ENCODE measurements at places on chromosomes 3 and 15.

DNA sequence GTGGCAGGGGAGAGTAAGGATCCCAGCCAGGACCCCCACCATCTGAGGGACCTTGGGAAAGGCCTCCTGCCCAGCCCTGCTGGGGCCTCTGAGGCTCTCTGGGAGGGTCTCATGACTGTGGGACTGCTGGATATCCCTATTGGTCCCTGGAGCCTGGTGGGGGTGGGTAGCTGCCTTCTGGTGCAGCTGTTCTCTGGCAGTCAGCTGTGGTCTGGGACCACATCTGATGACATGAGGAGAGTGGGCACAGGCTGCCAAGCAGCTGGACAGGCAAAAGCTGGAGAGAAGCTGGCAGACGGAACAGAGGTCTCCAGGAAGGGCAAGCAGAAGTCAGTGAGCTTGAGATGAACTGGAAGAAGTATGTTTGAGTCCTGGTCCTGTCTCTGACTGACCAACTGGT, 22.4 kb downstream of the PLEKHO2 start:
- DNase-seq, result no peak

- no peak for DNase-seq
Observed at GRCh38 chr3:72582211-72582878, 265.9 kb downstream of the SHQ1 start.

GRCh38 chr3:126714276-126714900, 10.3 kb downstream of the CHCHD6 start:
- no peak for DNase-seq

DNA sequence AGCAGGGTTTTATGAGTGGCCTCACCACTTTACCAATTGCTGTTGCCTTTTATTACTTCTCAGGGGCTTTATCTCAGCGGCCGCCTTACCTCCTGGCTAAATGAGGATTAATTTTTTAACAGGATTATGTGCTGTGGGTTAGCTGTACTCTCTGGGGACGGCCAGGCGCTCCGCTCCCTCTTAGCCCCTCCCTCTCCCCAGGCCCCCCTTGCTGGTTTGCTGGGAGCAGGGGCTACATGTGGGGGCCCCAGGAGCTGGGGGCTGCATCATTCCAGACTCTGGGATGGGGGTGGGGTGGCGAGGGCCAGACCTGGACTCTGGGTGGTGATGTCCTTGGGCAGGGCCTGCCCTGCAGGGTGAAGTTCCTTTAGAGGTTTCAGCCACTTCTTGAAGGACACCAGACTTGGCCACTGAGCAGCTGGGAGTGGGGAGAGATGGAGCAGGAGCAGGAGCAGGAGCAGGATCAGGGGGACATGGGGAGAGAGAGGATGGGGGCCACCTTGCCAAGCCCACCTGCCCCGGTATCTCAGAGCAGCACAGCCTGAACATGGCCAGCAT, 196.1 kb downstream of the GOLGA6L6 start:
- no peak for DNase-seq

GRCh38 chr3:71524672-71525071, 58.9 kb downstream of the FOXP1 start:
- peak; percentile 48 for DNase-seq

DNA sequence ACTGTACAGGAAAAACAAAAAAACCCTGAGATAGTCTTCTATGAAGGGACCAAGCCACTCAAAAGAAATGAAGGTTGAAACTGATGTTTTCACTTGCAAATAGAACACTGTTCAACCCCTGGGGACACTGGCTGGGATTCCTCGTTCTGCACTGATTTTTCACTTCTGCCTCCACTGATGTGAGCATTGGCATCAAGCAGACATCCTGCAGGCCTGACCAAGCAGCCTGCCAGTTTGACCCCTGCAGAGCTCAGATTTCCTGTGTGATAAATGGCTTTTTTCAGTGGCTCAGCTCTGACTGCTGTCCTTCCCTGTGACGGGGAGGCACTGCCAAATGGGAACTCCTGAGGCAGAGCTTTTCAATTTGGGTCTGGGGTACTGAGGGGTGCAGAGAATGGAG, 50.0 kb downstream of the RASGRP1 start:
- no peak for DNase-seq

- no peak for DNase-seq
Observed at GRCh38 chr3:47434849-47435248, 40.9 kb downstream of the SCAP start.

GRCh38 chr3:149877668-149878067, 64.7 kb downstream of the RNF13 start:
- no peak for DNase-seq

DNA sequence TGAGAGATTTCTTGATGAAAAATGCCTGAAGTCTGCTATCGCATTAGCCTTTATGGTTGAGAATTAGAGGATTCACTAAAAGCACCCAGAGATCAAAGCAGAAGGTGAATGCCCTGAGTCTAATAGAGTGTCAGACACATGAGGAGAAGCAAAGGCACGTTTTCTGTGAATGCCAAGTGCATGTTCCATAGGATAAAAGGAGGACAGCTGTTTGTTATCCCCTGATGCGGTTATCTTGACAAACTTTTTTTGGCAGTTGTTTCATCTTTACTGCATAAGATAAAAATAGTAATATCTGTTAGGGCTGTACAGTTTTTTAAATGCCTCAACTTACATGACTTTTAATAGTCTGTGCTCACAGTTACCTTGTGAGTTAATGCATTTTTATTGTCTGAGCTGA, 65.3 kb upstream of the CD96 start:
- no peak for DNase-seq

GRCh38 chr3:197791113-197791891, at the start of gene LRCH3:
LRCH3 (plus strand) TSS chr3:197791254; CDS start chr3:197791279, 25 bp downstream.
- DNase-seq, result peak; percentile 100

DNA sequence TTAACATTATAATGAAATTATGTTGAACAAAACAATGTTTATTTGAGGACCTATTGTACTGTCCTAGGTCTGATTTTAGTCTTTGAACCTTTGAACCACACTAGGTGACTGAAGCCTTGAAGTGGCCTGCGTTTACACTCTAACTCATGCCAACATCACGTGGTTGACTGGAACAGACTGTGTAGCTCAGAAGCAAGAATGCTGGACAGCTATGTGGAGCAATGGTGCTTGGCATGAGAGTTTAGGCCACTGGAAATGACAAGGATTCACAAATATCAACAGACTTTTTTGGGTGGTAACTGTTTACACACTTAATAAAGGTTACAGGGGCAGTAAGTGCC, 391.5 kb downstream of the RAP2B start:
- DNase-seq, result no peak

GRCh38 chr3:51398595-51399310, 7.7 kb downstream of the RBM15B start:
- DNase-seq, result no peak

GRCh38 chr3:58528629-58529028, 8.4 kb downstream of the ACOX2 start:
- DNase-seq, result no peak

GRCh38 chr3:123791417-123791816, 92.7 kb downstream of the MYLK start:
- DNase-seq, result no peak

GRCh38 chr3:88983458-88983857, 124.0 kb upstream of the EPHA3 start:
- DNase-seq, result no peak

GRCh38 chr15:83533410-83533962, 86.3 kb downstream of the SH3GL3 start:
- DNase-seq, result no peak

DNA sequence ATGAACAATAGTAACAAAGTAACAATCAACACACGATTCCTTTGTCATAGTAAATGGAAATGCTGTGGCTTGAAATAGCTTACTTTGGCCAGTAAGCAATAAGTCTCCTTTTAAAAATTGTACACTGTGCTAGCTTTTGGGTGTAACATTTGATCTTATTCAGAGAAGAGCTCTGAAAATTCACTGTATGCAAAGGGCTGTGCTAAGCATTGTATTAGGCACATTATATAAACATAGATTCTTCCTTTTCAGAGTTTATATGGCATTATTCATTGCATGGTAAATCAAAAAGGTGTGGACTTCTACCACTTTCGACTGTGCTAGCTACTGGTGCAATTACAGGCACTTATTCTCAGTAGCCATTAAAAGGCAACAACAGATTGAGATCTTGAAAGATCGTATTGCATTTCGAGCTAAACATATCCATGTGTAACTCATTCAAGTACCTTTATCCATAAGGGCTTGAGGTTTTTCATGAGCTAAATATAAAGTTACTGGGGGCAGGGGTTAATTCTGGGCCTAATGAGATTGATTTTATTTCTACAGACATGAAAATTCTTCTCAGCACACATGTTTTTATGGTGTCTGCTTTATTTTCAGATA, 246.8 kb downstream of the NR1D2 start:
- DNase-seq, result no peak
